Mesendoderm (in vitro differentiated cells): ENCODE measurements at places on chromosomes 12 and 14.

GRCh38 chr12:85831327-85831990 lies 4.8 kb downstream of the RASSF9 start:
- no peak for DNase-seq

GRCh38 chr12:27537855-27538675 lies 14.1 kb downstream of the PPFIBP1 start:
- DNase-seq, result no peak

- DNase-seq, result no peak
Measured at GRCh38 chr14:24416254-24416931, 13.1 kb downstream of the CBLN3 start.

- no peak for DNase-seq
Measured at GRCh38 chr14:23442721-23443356, 7.4 kb upstream of the MYH7 start.

GRCh38 chr14:53957739-53958138 lies 1.1 kb upstream of the BMP4 start:
- peak; percentile 78 for DNase-seq

GRCh38 chr12:39006286-39006685 lies 100.9 kb upstream of the CPNE8 start:
- DNase-seq, result no peak

DNA sequence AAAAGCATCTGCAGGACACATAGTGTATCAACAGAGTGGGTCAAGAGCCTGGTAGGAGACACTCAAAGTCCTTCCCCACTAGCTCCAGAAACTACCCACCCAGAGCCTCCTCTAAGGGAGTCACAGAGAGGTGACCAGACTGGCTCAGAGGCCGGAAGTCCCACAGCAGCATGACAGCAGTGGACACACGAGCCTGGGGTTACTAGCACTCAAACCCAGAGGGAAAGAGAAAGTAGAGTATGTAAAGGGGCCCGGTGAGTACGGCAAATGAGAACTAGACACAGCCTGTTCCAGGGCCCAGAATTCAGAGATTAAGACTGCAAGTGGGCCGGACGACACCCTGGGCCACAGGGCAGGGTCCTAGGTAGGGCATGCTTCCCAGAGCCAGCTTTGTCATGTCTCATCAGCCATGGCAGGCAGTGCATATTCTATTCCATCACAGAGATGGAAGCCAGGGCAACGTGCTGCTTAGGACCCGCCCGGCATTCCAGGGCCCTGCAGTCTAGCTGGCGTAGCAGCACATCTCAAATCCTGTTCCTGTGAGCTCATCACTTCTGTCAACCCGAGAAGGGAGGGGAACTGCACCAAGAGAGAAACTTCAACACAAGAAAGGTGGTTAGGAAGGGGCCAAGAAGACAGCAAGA lies 4.2 kb downstream of the IFFO1 start:
- peak; percentile 67 for DNase-seq

- DNase-seq, result peak; percentile 94
Measured at GRCh38 chr12:6326316-6327228, 15.3 kb downstream of the TNFRSF1A start.

DNA sequence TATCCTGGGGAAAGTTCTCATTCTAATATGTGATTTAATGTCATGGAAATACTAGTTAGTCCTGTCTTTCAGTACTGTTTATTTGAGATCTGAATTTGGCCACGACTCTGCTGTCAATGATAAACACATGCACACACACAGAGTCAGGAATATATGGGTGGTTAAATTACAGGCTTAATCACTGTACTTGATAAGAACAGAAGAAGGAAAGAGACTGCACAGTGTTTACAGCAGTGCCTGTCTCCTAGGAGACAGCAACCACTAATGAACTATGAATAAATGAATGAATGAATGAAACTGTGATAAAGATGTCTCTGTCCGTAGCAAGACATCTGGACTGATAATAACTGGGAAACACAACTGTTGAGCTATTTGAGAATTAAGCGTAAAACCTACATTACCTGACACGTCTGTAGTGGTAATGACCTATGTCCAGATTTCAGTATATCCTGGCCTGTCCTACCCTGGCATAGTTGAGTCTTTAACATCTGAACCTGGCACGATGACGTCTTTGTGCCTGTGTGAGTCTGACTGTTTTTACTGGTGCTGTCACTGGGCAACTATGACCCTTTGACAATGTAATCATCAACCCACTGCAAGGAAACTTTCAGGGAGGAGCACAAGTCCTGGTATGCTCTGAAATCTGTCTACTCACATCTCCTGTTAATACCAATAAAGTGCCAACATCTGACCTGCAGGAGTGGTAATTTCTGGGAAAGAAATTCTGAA lies 524.6 kb downstream of the TMEM132D start:
- no peak for DNase-seq

DNA sequence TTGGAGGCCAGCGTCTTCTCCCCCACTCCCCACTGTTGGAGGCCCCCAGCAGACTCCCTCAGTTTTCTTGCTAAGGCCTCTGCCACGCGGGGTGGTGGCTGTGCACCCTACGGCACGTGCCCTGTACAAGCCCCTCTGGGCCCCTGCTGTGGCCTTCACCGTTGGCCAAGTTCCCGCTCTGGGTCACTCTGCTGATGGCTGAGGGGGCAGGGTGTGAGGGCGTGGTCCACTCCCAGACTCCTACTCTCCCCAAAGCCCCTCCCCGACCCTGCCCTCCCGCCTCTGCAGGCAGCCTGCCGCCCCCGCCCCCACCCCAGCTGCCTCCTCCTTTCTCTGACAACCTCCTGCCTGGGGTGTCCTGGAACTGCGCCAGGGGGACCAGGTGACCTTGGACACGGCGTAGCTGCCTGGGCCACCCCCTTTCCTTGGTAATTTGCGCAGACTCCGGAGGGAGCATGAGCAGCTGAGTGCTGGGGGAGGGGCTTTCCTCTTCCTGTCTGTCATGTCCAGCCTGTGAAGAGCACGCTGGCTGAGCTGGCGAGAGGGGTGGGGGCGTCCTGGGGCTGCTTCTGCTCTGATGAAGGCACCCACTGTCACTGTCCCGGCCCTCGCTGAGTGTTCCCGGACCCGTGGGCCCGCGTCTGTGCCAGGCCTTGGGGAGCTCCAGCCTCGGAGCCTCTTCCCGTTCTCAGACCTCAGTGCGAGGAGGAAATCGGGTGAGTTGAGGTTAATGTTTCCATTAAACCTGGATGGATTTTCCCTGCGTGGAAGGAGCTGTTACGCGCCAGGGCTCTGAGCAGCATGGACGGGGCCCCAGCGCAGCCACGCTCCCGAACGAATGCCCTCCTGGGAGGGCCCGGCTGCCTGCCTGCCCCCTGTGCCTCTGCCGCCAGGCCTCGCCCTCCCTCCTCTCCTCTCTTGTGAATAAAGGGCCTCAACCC lies 85.0 kb downstream of the KIF26A start:
- peak; percentile 45 for DNase-seq

GRCh38 chr14:77864085-77864484 lies 64.2 kb downstream of the ADCK1 start:
- DNase-seq, result no peak

DNA sequence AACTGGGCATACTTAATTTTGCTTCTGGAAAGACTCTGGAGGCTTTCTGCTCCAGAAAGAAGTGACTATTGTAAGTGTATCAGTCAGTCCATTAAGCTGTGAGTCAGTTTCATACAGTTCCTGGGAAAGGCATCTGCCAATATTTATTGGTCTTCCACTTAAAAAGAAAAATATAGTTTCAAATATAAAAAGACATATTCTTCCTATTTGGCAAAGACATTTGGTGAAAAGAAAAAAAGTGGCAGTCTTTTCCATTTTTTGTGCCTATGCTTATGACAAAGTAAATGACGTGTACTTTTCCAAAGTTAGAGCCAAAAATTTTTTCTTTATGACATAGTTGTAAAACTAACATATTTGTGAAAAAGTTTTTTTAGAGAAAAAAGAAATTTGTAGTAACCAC lies 12.3 kb downstream of the TMEM30B start:
- no peak for DNase-seq

DNA sequence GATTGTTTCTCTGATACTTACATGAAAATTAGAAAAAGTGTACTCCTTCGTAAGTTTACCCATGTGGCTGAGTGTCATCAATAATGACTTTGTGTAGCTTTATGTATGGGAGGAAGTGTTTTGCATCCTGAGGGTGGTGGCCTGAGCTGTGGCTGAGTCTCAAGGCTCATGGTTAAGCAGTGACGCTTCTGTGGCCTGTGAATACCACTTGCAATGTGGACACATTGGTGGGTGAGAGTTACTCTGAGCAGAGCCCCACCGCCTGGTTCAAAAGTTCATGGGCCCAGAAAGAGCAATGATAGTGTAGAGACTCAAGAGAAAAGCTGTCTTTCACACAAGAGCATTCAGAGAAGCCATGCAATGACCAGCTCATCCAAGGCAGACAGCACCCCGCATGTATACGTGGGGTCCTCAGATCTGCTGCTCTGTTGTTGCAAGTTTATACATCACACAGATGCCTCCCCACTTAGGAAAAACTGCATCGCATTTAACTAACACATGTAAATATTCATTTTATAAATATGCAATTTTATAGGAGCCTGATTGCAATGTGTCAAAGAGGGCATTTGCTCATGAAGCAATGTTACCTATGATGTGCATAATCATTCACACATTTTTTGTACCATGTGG lies 55.1 kb upstream of the FRMD6 start:
- no peak for DNase-seq

GRCh38 chr12:53938326-53939140 lies at the start of gene HOXC13:
Gene HOXC13, plus strand, starts transcription at chr12:53938831. Its CDS starts 76 bp downstream, at chr12:53938907.
- DNase-seq, result peak; percentile 92

DNA sequence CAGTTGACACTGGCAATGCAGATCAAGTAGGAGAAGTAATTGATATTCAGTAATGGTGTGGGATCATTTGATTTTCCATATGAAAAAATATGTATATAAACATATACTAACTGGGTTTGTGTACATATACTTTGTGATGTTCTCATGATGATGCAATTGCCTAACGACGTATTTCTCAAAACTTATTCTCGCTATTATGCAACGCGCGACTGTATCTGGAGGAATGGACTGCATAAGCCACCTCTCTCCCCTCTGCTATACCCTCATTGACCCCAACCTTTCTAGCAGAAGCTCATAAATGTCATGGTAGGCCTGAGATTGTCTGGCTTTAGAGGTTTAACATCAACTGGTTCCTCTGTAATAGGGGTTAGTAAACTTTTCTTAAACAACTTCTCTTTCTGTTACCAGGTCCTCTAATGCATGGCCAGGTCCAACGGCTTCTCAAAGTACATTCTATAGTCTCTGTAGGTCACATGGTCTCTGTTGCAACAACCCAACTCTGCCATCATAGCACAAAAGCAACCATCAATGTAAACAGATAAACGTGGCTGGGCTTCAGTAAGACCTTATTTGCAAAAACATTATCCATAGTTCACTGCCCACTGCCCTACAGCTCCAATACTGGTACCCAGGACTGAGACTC lies 59.3 kb downstream of the FOXN3 start:
- DNase-seq, result no peak

GRCh38 chr14:52235866-52236510 lies 31.5 kb upstream of the PTGDR start:
- peak; percentile 13 for DNase-seq

DNA sequence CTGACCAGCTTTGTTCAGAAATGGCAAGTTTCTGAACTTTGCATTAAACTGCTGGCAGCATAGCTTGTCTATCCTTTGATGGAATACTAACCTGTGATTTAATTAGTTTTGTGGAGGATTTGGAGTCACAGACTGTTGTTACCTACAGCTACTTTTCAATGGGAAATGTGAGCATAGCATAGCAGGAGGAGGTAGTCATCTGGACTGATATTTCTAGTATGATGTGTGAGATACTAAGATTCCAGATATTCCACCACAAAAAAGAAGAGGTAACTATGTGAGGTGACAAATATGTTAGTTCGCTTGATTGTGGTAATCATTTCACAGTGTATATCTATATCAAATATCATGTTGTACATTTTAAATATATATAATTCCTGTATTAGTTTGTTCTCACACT lies 833.0 kb downstream of the SLC6A15 start:
- DNase-seq, result no peak

- peak; percentile 28 for DNase-seq
Measured at GRCh38 chr12:100141666-100141997, 1.0 kb downstream of the BLTP3B start.

DNA sequence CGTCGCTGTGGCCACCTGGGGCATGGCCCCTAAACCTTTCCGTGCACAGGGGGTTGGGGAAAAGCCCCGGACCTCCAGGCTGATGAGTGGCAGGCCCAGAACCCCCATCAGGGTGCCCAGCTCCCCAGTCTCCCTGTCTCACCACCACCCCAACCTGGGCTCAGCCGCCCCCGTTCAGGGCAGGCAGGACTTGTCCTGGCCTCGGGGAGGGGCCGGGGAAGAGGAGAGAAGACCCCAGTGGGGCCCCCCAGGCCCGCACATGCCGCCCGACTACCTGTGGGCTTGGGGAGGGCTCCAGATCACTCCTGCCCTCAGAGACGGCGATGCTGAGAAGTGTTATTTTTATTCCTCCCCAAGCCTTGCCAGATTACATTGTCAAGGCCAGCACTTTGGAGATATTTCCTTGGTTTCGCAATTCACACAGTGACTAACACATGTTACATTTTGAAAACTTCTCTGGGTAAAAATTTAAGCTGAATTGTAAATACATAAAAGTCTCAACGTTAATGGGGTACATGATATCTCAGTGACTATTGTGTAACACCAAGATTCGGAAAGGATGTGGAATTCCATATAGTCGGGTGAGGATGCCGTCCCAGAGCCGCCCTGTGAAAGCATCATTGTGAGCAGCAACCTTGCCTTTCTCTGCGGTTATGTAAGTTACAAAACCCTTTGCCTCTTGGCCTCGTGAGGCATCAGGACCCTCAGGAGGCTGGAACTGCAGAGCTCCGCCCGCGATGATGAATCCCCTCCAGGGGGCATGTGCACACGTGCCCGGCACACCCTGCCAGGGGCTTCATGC lies 85.6 kb upstream of the DIO3 start:
- DNase-seq, result no peak

DNA sequence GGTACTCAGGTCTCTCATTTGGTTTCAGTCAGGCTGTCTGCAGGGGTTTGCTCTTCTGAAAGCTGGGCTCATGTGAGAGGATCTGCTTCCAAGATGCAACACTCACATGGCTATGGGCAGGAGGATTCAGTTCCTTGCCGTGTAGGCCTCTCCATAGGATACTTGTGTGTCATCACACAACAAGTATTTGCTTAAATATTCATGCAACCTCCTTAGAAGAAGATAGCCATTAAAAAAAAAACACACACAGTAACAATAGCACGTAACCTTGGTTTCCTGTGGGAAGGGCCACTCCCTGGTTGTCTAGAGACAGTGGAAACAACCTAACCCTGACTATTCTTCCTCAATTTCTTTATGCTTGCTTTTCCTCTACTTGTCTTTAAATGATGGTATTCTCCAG lies 31.8 kb upstream of the CLEC4E start:
- DNase-seq, result peak; percentile 60

GRCh38 chr12:9911708-9912107 lies 20.5 kb downstream of the CLEC2A start:
- DNase-seq, result no peak

GRCh38 chr14:102991376-102991775 lies 66.0 kb downstream of the CDC42BPB start:
- no peak for DNase-seq

DNA sequence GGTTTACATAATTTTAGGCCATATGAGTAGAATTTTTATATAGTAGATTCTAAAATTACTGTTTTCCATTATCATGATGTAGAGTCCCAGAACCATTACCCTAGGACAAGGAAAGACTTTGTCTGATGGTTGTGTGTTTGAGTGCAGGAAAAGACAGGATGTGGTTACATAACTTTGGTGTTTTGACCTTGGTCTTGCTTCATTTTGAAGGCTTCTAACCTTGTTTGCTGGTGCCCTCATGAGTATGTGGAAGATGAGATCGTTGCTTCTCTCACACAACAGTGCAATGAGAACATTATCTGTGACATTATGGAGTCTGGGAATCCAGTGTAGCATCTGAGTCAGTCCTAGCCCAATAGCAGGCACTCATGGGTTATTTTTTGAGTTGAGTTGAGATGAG lies 106.2 kb downstream of the IGF1 start:
- DNase-seq, result no peak
